ENCODE measurements at places on chromosomes 2 and 18.

DNA sequence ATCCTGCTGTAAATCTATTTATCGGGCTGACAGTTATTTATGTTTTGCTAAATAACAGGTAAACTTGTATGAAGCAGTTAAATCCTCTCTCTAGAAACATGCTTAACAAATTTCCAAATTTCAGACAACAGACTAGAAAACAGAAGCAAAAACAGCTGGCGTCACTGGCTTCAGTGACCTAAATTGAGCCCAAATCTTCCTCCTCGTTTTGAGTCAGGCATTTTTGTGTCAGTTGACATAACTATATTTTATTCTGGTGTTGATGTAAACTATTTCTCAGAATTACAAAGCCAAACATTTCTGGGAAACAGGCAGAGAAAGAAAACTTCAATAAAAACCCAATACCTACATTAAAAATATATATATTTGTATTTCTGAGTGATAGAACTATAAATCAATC lies 21.7 kb downstream of the RBMS1 start:
- no peak for DNase-seq

- DNase-seq = no peak
Measured at GRCh38 chr18:378079-378478, 110.2 kb upstream of the THOC1 start.

GRCh38 chr2:140295767-140296166 lies 1515.6 kb upstream of the NXPH2 start:
- no peak for DNase-seq

GRCh38 chr2:15818881-15819280 lies 121.5 kb upstream of the MYCN start:
- no peak for DNase-seq

DNA sequence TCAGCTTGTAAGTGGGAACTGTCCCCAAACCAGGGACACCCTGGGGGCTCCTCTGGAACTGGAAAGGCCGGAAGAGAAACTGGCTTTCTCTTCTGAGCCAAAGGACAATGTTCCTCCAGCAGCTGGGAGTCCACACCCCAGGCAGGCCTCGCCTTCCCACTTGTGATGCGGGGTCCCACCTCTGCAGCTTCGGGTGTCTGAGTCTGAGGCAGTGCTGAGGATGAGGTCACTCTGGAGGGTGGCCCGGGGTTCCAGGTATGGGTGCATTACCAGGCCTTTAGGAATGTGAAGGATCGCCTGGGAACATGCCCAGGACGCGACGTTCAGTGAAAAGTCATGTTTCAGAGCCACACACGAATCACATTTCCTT lies 18.2 kb upstream of the BOK start:
- DNase-seq = no peak

GRCh38 chr2:207719008-207719407 lies 7.6 kb downstream of the CCNYL1 start:
- DNase-seq = no peak

- no peak for DNase-seq
Measured at GRCh38 chr2:209121691-209122090, 302.2 kb upstream of the MAP2 start.

- DNase-seq = no peak
Measured at GRCh38 chr2:40544072-40544471, 92.2 kb upstream of the SLC8A1 start.

GRCh38 chr18:58315041-58315440 lies 271.0 kb downstream of the NEDD4L start:
- DNase-seq = no peak

GRCh38 chr18:33673689-33674088 lies 95.7 kb downstream of the ASXL3 start:
- no peak for DNase-seq

GRCh38 chr2:142307616-142308115 lies 176.8 kb upstream of the LRP1B start:
- no peak for DNase-seq

GRCh38 chr2:24110660-24111303 lies 12.4 kb downstream of the PFN4 start:
- DNase-seq = no peak

DNA sequence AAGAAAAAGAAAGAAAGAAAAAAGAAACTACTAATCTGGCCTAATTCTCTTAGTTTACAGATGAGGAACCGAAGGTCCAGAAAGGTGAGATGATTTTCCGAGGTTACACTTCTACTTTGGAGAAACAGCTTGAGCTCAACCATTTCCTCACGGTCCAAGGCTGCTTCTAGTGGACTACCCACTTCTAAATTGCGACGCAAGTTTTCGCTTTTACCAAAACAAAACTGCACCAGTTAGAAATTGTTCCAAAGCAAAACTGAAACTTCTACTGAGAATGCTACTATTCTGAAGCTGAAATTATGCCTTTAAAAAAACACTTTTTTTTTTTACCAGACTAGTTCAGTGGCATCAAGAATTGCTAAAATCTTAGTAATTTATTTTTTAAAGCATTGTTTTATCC lies 101.6 kb downstream of the INO80D start:
- no peak for DNase-seq

DNA sequence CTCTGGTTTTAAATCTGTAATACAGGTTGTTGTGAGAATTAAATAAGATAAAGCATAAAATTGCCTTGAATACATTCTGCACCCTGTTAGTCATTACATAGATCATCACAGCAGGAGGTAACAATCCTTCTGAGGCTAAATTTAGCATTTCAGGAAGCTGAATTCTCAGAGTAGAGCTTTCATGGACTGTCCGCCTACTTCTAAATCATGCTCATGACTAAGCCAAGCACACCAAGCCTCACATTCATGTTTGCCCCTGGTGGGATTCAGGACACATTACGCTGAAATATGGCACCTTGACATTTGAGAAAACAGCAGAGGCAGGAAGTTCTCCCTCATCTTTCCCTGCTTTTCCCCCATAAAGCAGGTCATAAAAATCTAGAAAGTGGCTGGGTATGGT lies 16.6 kb upstream of the PIK3C3 start:
- no peak for DNase-seq

DNA sequence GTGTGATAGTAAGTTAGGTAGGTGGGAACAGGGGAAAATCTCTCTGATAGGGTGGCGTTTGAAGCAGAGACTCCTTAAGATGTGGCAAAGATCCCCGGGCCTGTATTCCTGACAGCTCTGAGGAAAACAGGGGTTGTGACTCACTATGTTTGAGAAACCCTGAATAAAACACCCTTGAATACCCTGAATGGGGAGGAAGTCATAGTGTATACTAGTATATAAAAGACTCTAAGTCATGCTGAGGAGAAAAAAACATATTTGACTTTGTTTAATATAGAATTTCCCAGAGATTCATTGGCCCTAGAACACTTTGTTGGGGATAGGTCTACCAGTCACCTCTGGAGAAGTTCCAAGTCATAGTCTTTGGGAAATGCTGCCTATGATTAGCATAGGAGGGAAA lies 590.9 kb downstream of the IRS1 start:
- DNase-seq = no peak

DNA sequence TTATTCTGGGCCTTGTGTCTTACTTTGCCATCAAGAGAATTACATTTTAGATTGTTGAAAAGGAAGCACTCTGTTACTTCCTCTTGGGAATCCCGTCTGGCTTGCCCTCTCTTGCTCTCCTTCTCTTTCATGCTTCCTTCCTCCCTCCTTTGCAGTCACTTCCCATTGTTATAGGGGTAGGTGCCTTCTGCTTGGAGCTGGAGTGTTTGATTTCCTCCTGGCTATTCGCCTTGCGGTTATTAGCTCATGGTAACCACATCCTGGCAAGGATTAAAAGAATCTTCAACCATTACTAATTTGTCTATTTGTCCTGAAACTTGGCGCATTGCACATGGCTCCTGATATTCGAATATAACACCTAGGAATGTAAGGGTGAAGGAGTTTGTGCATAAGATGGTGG lies 115.0 kb downstream of the CERS6 start:
- DNase-seq = no peak

DNA sequence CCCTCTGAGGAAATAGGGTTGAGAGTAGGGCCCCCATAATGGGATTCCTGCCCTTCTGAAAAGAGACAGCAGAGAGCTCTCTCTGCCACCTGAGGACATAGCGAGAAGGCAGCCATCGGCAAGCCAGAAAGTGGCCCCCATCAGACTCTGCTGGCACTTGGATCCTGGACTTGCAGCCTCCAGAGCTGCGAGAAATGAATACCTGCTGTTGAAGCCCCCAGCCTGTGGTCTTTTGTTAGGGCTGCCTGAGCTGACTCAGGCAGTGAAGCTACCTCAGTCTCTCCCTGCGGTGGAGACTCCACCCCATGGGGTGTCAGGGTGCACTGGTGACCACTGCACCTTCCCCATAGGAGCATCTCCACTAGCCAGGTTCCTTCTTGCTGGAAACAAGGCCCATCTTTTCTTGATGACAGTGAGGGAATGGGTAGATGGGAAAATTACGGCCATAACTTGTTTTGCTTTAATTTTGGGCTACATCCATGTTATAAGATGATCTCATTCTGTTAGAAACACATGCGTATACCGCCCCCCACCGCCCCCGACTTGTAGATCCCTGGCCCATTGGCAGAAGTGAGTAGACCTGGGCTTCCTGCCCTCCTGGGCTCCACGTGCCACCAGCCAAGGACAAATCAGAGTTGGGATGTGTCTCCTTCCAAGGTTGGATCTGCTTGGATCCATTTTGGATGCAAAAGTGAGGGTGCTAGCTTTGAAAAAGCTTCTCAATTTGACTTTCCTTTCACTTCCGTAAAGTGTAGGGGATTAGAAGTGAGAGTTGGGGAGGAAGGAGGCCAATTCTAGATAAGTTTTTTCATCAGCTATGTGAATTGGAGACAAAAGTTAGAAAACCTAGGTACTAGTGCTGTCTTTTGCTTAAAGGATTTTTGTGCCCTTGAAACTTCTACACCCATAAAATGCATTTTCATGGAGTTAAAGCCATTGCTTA lies 42.9 kb downstream of the NCK2 start:
- DNase-seq = no peak

DNA sequence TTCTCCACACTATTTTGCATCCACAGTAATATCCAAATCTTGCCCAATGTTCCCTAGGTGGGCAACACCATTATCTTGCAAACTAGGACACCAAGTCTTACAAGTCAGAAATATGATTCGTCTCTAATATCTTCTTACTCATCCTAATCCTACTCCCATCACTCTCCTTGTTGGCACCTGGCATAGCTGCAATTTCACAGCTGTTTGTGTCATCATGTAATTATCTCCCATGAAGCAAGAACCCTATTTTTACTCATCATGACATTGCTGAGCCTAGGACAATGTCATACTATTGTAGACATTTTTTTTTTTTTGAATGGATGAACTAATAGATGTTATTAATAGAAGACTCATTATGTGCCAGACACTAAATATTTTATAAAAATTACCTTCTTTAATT lies 91.3 kb upstream of the CCDC141 start:
- no peak for DNase-seq

DNA sequence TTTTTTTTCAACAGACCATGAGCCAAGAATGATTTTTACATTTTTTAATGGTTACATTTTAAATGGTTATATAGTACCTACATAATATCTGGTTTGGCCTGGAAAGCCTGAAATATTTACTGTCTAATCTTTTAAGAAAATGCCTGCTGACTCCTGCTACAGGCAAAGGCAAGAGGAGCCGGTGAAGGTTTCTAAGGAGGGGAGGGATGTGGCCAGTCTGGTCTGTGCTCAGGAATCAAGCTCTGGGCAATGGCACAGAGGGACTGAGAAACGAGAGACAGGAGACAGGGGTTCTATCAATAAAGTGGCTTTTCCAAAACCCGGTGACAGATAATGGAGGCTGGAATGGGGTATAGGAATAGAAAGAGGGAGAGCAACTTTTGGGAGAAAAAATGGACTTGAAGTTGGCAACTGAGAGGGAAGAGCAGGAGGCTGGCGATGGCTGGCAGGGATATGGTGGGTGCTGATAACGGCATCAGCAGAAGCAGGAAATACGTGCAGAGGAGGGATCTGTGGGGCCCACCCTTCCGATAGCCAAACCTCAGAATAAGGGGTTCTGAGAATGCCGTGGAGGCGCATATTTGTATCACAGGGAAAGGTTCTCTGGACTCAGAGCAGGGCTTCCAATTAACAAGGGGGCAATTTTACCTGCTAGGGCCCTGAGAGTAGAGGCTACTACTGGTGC lies 64.0 kb upstream of the DNMT3A start:
- no peak for DNase-seq

DNA sequence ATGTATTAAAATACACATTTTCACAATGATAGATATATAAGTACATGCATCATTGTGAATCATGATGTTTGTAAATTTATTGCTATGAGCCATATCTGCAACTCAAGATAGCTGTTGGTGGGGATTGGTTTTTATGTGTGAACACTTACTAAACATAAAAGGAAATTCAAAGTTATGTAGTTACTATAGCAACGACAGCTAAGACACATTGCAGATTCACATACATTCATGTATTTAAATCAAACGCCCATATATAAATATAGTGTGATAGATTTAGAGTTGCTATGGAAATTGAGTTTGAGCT lies 65.6 kb downstream of the MAPRE2 start:
- DNase-seq = no peak

DNA sequence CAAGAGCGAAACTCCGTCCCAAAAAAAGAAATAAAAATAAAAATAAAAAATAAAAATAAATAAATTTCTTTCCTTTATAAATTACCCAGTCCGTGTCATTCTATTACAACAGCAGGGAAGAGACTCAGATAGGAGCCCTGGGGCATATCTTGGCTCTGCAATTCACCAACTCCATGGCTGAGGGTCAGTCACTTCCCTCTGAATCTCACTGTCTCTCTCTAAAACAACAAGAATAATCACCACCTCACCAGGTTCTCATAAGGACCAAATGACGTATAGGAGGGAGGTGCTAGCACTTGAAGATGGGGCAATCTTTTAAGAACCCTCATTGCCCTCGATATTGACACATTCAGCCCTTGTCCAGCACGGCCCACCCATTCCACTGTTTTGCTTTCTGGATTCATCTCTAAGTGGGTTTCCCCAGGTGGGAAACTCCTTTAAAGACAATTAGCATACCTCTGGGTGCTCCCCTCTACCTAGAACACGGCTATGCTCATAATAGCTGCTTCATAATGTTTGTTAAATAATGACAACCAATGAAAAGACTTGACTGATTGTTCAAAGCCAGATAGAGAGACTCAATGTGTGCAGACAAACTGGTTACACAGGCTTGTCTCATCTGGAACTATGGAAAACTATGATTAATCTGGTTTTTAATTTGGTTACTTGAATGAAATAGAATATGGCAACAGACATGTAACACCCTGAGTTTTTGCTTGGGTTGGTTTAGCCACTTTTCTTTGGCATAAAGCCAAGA lies 15.1 kb downstream of the MYCN start:
- no peak for DNase-seq

DNA sequence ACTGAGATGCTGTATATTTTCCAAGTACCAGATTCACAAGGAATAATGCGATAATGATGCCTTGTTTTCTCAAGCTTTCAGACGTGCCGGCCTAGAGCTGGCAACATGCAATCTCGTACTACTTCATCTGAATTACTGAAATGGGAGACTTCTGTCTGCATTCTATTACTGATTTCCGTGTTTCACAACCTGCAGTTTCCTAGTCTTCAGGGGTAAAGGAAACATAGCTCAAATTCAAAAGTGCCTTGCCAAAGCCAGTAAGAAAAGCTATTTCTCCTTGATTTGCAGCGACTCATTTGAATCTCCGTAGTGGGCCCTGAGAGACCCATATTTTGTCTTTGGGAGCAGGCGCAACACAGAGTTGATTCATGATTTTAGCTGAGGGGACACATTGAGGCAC lies 289.0 kb downstream of the CNTNAP5 start:
- DNase-seq = no peak

Data from stimulated activated CD4-positive, alpha-beta T cell treated with anti-CD3 and anti-CD28 coated beads, Interleukin-15, amount 100 ng/mL, for 24 hours (primary cell).